Activated naive CD4-positive, alpha-beta T cell (primary cell): ENCODE measurements at places on chromosomes 2 and 18.

DNA sequence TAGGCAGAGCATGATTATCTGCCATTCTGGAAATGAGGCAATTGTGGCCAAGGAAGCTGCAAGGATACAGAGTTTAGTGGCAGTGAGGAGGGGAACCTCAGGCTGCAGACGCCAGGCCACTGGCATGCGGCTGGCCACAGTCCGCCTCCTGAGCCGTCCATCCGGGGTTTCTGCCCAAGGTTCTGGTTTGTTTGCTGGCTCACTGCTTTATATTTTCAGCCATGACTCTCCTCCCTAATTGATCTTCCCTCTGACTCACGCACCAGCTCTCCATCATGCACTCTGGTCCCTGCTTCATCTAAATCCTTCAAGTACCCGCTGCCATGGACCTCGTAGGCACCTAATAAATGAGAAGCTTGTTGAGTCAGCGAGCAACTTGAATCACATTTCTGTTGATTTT lies 107.8 kb upstream of the REV1 start:
- DNase-seq, result no peak

- no peak for DNase-seq
Observed at GRCh38 chr2:233838251-233838650, 16.1 kb downstream of the HJURP start.

GRCh38 chr18:79941473-79942119 lies 9.9 kb downstream of the SLC66A2 start:
- no peak for DNase-seq

GRCh38 chr2:120818441-120818920 lies 82.8 kb downstream of the GLI2 start:
- no peak for DNase-seq

- no peak for DNase-seq
Observed at GRCh38 chr2:881204-881918, 69.3 kb upstream of the SNTG2 start.

DNA sequence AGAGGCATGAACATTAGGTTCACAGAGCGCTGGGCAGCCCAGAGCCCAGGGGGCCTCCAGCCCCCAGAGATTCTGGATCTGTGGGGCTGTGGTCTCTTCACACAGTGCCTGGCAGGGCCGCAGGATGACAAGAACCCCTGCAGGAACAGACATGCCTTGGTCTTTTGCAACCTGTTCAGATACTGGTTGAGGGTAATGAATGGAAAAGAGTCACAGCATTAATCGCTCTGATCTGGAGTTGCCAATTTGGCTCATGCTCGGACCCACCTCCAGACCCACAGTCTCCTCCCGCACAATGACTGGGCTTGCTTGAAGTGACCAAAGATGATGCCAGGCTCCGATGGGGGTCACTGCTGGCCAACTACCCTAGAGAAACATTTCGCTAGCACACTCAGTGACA lies 229.4 kb upstream of the SMAD2 start:
- DNase-seq, result no peak

- no peak for DNase-seq
Observed at GRCh38 chr2:158317642-158318041, 138.9 kb downstream of the CCDC148 start.

GRCh38 chr2:239962890-239963591 lies 62.1 kb downstream of the NDUFA10 start:
- DNase-seq, result no peak

- DNase-seq, result no peak
Observed at GRCh38 chr18:22282311-22283115, 113.1 kb downstream of the GATA6 start.

GRCh38 chr18:3388980-3389379 lies 61.0 kb upstream of the TGIF1 start:
- DNase-seq, result no peak

- no peak for DNase-seq
Observed at GRCh38 chr2:120103723-120104467, 91.0 kb downstream of the EPB41L5 start.

GRCh38 chr18:75422341-75422910 lies 5.1 kb downstream of the SMIM21 start:
- no peak for DNase-seq

DNA sequence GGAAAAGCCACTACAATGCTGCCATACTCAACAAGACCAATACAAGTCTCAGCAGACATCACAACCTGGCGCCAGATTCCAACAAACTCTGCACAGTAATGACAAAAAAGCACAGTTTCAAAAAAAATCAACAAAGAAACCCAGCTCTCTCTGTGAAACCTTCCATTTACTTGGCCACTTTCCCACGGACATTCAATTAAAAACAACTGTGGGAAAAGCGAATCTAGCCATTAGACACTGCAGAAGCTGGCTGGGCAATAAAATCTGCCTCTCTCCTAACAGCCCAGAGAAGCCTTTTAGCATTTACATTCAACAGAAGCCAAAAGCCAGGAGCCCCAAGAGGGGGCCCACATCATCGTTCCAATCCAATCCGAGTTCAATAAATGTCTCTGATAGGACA lies 128.9 kb downstream of the HDAC4 start:
- DNase-seq, result no peak

DNA sequence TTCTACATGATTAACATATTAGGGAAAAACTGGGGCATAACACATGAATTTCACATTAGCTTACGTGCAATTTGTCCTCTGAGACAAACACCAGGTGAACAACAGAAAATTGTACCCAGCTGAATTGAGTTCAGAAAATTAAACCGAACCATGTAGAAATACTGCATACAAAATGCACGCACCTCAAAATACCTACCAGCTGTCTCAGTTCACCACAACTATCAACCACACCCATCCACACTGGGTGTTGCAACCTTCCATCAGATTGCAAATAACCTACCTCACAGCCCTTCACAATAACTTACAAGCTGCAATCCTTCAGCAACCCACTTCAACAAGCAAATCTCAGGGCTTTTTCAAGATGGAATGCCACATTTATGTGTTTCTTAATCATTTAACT lies 55.9 kb downstream of the UNC50 start:
- DNase-seq, result no peak

GRCh38 chr2:45007961-45008295 lies 1.3 kb downstream of the SIX2 start:
- no peak for DNase-seq

- DNase-seq, result no peak
Observed at GRCh38 chr2:236271851-236272250, 7.6 kb upstream of the ASB18 start.

DNA sequence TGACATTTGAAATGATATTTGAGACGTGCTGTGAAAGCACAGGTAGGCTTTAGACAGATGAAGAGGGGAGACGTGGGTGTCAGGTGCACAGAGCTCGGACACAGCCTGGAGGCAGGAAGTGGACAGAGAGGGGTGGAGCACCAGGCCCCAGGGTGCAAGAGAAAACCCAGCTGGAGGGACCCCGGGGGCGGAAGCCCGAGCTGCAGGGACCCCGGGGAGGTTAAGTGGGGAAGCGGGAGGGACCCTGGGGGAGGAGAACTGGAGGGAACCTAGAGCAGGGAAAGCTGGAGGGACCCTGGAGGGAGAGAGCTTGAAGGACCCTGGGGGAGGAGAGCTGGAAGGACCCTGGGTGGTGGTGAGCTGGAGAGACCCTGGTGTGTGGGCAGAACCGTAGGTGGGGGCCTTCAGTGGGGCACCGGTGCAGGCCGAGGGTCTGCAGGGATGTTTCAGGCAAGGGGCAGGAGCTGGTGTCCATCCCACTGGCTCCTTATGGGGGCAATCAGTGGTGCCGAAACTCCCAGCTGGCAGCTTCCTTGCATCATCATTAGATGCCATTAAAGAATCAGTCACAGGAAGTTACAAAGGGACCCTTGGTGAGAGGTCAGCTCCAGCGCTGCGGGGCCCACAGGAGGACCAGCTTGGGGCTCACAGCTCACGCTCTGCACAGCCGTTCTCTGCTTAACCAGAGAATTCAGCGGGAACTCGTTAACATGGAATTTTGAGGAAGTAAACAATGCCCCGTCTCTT lies 246.6 kb downstream of the EIPR1 start:
- DNase-seq, result no peak

DNA sequence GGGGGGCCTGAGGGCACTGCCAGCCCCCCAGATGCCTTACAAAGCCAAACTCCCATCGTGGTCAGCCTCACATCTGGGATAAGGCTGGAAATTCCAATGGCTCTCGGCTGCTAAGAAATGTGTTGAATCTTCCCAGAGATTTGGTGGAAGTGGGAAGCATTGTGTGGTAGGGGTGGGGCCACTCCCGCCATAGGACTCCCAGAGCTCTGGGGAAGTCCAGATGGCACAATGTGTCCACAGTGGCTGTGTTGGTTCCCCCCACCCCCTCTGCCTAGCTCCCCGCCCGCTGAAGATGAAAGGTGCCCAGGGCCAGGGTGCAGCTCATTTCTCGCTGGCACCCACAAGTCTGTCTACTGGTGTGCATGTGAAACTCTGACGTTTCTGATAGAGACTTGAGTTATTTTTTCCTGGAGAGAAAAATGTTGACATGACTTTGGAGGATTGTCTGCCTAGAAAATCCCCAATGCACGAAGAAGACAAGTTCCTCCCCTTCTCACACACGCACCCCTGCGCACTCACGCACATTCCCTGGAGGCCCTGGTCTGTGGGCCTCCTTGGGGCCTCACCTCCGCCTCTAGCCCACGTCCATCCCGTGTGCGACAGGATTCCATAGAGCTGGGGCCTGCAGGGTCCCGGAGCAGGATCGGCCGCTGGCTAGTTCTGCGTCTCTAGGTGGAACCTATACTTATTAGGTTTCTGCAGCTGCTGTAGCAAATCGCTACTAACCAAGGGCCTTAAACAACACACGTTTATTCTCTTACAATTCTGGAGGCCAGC lies 199.1 kb downstream of the ZFP36L2 start:
- DNase-seq, result no peak
